ENCODE measurements at places on chromosomes 5 and 9.

GRCh38 chr5:77449277-77449676, 42.8 kb downstream of the WDR41 start:
- no peak for DNase-seq

- no peak for DNase-seq
These were observed 22.1 kb upstream of the STXBP1 start for GRCh38 chr9:127589955-127590370.

DNA sequence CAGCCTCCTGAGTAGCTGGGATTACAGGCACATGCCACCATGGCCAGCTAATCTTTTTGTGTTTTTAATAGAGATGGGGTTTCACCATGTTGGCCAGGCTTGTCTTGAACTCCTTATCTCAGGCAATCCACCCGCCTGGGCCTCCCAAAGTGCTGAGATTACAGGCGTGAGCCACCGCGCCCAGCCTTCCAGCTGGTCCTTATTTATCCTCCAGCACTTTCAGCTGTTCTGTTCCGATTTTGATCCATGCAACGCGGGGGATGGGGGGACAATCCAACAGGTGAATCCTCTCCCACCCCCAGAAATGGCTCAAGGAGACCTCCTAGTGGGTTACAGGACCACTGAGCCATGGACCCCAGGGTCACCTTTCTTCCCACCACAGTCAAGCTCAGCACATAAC, 14.7 kb upstream of the CDKN2AIPNL start:
- DNase-seq: no peak

DNA sequence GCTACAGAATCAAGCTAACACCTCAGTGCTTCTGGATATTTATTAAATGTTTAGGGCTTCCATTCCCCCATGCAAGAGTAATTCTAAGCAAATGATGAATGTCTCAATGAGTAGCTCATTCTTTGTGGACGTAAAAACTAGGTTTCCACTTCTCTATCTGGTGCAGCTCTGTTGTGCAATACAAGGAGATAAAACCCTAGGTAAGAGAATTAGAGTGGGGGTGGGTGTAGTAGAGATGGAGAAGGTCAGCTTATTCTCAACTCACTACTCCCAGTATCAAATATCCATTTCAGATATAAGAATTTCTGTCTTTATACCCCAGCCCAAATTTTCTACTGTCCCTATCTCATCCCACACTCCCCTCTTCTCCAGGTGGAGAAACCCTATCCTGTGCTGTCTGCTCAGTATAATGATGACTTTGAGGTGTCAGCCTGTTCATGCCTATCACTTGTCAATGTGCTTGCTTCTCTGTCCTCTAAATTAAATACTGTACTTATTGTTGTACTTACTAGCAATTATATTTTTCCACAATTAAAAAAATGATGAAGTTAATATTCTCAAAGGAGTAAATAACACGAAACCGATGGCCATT, 4.3 kb upstream of the FYB1 start:
- no peak for DNase-seq

GRCh38 chr5:132017738-132018625, 6.5 kb upstream of the ACSL6 start:
- no peak for DNase-seq

GRCh38 chr9:128863647-128864046, 18.1 kb downstream of the KYAT1 start:
- DNase-seq: peak; percentile 75

- DNase-seq: no peak
These were observed 164.6 kb downstream of the MAT2B start for GRCh38 chr5:163670036-163670435.

- no peak for DNase-seq
These were observed 289.4 kb downstream of the ADAMTS6 start for GRCh38 chr5:65192331-65192730.

DNA sequence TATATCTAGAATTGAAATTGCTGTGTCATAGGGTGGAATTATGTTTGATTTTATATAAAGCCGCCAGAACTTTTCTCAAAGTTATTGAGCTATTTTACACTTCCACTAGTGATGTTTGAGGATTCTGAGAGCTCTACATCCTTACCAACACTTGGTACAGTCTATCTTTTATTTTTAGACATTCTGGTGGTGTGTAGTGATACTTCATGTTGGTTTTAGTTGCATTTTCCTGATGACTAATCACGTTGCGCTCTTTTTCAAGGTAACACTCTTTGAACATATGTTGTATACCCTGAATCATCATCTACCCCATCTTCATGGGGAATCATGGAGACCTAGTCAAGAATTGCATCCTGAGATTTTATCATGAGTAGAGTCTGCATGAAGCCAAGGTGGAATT, 141.7 kb downstream of the NXNL2 start:
- no peak for DNase-seq

DNA sequence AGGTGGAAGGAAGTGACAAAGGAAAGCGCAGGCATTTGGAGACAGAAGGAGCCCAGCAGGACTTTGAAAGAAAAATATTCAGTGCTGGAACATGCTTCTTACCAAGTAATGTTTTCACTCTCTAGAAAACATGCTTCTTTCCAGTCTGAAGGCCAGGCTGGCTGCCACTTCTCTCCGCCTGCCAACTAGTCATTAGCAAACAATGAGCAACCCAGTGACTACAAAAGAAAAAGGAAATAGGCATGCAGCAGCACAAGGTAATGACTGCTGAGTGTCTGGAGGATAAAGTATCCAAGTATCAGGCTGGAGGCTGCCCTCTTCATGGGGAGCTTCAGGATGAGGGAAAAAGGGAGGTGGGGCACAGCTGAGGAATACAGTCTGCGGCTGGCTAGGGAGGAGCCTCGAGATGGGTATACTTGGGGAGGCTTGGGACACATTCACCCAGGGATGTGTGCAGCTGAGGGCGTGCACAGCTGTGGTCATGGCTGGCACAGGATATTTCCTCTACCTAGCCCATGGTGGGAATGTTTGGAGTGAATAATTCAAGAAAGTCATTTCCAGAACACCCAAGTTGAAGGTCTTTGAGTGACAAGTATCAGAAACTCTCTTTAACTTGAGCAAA, 161.5 kb upstream of the KIF2A start:
- no peak for DNase-seq

- no peak for DNase-seq
These were observed 6.1 kb upstream of the ZNF79 start for GRCh38 chr9:127418037-127418471.

DNA sequence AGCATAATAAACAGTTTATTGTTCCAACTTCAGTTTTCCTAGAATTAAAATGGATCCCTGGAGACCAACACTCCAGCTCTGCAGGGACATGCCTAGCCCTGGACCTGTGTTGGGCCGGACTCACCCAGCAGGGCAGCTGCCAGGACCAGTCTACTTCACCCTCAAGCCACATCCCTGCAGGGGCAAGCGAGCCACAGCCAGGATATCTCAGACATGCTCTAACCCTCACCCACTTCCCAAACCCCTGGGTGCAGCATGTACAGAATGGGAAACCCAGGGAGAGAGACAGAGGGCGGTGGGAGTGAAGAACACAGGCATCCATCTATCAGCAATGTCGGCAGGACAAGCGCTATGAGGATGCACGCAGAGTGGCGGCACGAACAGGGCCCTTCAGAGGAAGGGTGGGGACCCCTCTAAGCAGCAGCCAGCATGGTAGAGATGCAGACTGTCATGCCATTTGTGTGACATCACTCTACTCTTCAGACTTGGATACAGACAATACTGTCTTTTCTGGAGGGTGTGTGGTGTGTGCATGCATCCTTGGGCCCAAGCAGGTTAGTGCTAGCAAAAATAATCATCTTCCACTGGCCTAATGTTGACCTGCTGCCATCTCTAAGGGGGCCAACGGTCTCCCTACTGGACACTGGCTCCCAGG, 83.1 kb downstream of the SEMA4D start:
- no peak for DNase-seq

All from stimulated activated CD8-positive, alpha-beta memory T cell treated with anti-CD3 and anti-CD28 coated beads, Interleukin-2, amount 100 ng/mL, for 1 hour (primary cell).